ENCODE measurements at places on chromosomes 6 and 20.

DNA sequence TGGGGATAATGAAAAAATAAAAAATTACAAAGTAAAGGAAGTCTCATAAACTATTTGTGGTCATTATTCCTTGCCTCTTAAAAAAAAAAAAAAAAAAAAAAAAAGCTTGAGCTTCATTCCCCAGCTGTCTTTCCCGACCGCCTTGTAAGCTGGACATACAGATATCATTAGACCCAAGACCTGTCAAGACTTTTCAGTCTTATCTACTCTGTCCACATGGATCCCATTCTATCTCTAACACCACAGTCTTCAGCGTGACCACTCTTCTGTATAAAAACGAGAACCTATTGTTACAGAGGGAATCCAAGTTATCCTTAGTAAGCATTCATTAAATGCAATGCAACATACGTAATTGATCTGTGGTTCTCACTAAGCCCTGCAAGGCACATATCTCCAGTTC is 423.5 kb downstream of the MEI4 start:
- DNase-seq: no peak

- no peak for DNase-seq
Measured at GRCh38 chr20:40668449-40669228, 20.4 kb downstream of the MAFB start.

- DNase-seq: no peak
Measured at GRCh38 chr20:37866051-37866450, 36.9 kb upstream of the VSTM2L start.

DNA sequence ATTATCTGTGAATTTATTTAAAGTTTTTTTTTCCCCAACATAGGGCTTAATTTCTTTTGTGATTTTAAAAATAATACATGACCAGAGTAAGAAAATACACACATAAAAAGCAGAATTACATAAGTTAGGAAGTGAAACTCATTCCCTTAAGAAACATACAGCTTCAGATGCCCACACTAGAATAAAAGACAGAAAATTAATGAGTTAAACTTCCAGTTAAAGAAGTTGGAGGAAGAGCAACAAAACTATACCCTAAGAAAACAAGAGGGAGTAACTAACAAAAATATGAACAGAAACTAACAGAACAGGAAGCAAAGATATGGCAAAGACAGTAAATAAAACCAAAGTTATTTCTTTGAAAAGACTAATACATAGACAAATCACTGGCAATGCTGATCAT is 107.6 kb upstream of the CEP85L start:
- no peak for DNase-seq

DNA sequence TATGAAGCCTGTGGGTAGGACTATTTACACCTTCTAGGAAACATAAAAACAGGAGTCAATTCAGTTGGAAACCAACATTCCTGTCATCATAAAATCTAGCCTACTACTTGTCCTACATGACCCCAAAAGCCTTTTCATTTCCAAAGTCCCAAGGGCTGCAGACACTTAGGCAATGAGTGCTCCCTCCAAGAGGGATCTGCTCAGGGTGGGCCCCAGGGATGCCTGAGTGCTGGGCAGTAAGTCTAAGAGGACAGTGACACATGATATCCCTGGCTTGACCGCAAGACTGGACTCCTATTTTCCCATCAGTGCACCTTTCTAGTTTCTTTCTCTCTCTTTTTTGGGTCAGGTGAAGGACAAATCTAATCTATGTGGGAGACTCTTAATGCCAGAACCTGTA is 1101.3 kb downstream of the GRIK2 start:
- no peak for DNase-seq

- DNase-seq: no peak
Measured at GRCh38 chr6:53581856-53582255, 37.0 kb upstream of the GCLC start.

- DNase-seq: no peak
Measured at GRCh38 chr6:105431226-105431625, 28.3 kb upstream of the PREP start.

DNA sequence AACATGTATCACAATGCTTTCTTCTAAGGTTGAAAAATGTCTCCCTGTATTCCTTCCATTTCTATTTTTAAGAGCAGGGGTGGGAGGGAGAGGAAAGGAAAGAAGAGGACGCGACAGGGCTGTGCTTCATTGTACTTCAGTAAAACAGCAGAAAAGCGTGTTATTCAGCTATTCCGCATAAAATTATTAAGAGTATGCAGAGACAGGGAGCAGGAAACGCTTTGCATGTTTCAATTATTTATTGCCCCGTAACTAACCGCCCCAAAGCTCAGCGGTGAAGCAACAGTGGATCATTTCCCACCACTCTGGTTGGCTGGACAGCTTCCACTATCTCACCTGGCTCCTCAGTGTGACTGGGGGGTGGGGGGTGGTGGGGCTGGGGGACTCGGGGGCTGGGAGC is 188.9 kb downstream of the TTLL2 start:
- no peak for DNase-seq

GRCh38 chr6:13165502-13166172 is 162.7 kb downstream of the TBC1D7 start:
- DNase-seq: no peak

- DNase-seq: no peak
Measured at GRCh38 chr6:21522143-21522747, 71.3 kb upstream of the SOX4 start.

DNA sequence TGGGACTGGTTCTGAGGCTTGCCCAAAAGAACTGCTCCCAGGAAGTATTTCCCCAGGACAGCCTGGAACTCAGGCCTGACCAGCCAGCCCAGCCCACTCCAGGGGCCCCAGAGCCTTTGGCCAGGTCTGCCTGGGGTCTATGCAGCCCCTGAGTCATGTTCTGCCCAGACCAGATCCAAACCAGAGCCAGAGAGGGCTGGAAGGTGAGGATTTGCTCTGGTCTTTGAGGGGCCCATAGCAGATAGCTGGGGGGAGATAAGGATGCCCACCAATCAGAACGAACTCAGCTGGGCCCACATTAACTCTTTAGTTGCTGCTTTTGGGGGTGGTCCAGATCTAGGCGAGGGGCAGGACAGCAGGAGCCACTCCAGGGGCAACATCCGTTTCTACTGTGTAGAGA is 16.8 kb downstream of the C6orf132 start:
- no peak for DNase-seq

DNA sequence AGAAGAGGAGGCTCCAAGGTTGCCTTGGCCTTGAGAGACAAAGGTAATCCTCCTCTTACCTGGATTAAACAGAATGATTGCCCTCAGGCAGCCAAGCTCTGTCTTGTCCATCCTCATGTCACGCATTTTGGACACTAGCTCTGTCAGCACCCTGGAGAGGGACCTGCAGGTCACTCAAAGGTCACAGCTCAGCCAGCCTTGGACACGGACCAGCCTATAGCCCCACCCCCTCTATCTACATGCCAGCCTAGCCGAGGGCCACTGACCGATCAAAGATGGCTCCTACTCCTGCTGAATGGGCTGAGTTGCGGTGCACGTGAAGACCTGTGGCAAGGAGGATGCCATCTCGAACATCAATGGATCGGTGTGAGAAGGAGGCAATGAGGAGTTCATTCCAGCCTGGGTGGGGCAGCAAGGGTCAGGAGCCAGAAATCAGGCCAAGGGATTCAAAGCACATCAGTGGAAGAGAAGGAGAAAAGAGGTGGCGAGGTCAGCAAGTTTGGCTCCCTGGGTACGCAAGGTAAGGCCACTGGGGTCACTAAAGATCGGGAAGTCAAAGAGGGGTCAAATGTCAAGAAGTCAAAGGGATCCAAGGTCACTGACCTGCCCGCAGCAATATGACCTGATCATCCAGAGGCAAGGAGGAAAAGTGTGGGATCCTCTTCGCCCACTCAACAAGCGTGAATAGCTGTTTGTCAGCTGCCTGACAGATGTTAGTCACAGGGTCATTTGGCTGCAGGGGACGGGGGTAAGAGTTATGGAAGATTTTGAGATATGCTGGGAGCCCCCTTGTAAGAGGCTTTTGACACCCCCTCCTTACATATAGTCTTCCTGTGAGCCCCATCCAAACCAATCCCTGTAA is 3.3 kb upstream of the COL11A2 start:
- DNase-seq: no peak

DNA sequence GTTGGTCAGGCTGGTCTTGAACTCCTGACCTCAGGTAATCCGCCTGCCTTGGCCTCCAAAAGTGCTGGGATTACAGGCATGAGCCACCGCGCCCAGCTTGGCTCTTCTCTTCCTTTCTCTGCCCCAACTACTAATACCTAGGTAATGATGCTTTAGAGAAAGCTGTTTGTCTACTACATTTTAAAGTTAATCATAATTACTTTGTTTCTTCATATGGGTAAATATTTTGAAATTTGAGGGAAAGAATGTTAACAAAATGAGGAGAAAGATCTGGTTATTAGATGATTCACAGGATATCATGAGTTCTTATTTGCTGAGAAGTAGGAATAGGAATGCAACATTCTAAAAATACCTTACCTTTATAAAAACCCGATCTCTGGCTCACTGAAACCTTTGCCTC is 18.4 kb upstream of the PTPRK start:
- DNase-seq: no peak

DNA sequence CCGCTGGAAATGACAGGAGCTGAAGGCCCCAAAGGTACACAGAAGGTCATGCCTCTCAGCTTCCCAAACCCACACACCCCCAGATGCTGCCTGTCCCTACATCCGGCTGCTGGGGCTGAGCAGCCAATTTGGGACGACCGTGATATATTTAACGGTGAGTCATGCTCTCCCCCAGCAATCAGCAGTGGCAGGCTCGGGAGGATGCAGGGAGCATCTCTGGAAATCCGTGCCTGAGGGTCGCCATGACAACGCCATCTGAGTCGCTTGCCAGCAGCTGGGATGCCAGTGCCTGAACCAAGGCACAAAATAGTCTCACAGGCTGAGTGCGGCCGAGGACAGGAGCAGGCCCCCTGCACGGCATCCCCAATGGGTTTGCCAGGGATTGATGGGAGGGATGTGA is 57.9 kb downstream of the KCNB1 start:
- no peak for DNase-seq

- DNase-seq: no peak
Measured at GRCh38 chr6:20947977-20948376, 413.7 kb downstream of the CDKAL1 start.

GRCh38 chr6:79672631-79673111 is 41.5 kb downstream of the SH3BGRL2 start:
- no peak for DNase-seq

DNA sequence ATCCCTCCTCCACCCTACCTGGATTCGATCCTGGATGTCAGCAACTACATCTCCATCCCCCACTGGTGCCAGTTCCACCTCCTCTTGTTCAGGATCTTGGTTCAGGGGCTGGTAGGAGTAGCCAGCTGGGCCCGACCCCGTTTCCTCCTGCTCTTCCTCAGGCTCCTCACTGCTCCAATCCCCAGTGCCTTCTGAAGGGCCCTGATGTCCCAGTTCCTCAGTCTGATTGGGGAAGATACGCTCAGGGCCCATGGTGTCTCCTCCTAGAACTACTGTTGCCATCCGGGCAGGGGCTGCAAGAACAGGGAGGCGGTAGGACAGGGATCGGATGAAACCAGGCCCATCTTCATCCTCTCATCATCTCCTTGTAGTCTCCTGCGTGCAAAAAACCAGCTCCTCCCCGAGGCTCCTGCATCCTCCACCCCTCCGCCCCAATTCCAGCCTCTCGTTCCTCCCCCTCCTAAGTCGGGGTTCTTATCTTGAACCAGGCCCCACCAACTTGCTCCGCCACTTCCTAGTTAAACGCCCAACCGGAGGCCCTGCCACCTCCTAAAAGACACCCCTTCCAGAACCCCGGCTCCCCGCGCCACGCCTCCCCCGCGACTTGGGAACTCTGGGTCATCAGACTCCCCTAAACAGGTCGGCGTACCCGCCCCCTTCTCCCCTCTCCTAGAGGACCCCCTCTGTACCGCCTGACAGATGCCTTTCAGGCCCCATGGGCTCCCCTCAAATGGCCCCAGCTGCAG is 476 bp downstream of the MEA1 start:
- no peak for DNase-seq

GRCh38 chr20:430091-430999 is 22.2 kb downstream of the RBCK1 start:
- no peak for DNase-seq

DNA sequence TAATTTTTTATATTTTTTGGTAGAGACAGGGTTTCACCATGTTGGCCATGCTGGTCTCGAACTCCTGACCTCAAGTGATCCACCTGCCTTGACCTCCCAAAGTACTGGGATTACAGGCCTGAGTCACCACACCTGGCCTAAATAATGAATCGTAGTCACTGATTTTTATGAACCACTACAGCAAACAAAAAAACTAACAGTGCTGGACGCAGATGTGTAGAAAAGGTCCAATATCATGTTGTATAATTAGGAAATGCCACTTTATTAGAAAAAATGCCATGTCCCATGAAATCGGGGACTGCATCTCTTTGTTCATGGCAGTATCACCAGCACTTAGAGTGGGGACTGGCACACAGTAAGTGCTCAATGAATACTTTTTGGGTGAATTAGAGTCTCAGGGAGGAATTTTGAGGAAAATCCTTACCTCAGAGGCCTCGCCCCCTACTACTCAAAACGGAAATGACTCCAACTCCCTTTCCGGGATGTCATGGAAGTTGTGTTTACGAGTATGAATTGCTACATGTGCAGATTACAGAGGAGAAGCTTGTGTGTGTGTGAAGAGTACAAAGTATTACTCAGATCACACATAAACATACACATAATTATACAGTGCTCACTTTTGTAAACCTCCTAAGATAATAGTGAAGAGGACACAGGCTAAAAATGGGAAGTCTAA is 43.6 kb upstream of the FAM50B start:
- DNase-seq: no peak

DNA sequence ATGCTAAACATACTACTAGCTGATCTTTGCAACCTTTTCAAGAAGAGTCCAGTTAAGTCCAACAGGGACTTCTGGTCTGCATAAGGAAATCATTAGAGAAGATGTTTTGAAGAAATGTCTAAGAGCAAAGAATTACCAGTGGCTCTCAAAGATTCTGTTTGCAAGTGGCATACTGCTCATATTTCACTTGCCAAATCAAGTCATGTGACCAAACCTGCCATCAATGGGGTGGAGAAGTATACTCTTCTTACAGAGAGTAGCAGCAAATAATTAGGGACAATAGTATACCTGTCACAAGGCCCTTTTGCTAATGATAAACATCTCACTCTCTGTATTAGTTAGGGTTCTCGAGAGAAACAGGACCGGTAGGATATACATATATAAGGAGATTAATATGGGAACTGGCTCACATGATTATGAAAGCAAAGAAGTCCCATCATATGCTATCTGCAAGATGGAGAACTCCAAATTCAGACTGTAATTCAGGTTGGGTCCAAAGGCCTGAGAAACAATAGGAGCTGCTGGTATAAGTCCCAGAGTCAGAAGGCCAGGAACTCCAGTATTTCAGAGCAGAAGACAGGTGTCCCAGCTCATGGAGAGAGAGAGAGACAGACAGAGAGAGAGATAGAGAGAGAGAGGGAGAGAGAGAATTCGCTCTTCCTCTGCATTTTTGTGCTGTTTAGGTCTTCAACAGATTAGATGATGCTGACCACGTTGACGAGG is 111.5 kb downstream of the LCA5 start:
- DNase-seq: no peak

GRCh38 chr6:150072201-150072600 is 3.3 kb upstream of the ULBP3 start:
- no peak for DNase-seq

GRCh38 chr6:134060491-134061106 is 8.2 kb upstream of the SLC2A12 start:
- no peak for DNase-seq

- DNase-seq: no peak
Measured at GRCh38 chr20:34124469-34125249, 12.6 kb upstream of the EIF2S2 start.

GRCh38 chr20:49287555-49288249 is 9.8 kb upstream of the ZNFX1 start:
- DNase-seq: no peak

Data from activated naive CD4-positive, alpha-beta T cell (primary cell).